Stimulated activated CD8-positive, alpha-beta memory T cell treated with anti-CD3 and anti-CD28 coated beads, Interleukin-7, amount 100 ng/mL, for 1 hour (primary cell): ENCODE measurements at places on chromosomes 12 and 14.

DNA sequence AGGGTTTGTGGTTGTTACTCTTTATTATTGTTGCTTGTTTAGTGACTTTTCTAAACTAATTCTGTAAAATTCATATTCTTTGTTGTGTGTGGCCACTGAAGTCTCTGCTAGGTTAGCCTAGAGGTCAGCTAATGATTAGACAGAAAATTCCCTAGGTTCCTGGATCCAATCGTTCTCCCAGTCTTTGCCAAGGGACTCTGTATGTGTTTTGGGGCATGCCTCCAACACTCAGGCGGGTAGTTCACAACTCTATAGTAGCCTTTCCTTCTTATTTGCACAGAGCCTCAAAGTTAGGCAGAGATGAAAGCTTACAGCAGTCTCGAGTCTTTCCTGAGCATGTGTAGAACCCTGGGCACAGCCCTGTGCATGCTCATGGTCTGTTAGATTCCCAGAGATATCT, 32.7 kb upstream of the RIN3 start:
- no peak for DNase-seq

GRCh38 chr14:102927878-102928411, 5.5 kb downstream of the AMN start:
- no peak for DNase-seq

- no peak for DNase-seq
Observed at GRCh38 chr12:128813883-128814282, 9.9 kb downstream of the SLC15A4 start.

GRCh38 chr14:102979406-102979805, 56.9 kb downstream of the AMN start:
- no peak for DNase-seq

DNA sequence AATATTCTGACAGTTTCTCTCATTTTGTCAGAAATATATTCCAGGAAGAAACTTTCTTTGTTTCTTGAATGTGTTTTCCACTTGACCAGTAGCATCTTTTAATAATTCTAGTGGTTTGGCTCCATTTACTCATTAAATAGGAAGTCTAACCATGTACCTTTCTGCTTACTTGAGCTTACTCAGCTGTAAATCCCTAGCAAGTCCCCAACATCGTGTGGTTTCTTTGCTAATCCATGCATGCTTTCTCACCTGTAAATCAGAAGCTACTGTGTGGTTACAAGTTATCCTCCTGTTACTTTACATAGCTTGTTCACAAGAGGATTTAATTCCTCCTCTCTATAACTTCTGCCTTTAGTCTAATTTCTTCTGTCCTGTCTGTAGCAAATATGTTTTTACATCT, 227.7 kb downstream of the FSCB start:
- DNase-seq = no peak

DNA sequence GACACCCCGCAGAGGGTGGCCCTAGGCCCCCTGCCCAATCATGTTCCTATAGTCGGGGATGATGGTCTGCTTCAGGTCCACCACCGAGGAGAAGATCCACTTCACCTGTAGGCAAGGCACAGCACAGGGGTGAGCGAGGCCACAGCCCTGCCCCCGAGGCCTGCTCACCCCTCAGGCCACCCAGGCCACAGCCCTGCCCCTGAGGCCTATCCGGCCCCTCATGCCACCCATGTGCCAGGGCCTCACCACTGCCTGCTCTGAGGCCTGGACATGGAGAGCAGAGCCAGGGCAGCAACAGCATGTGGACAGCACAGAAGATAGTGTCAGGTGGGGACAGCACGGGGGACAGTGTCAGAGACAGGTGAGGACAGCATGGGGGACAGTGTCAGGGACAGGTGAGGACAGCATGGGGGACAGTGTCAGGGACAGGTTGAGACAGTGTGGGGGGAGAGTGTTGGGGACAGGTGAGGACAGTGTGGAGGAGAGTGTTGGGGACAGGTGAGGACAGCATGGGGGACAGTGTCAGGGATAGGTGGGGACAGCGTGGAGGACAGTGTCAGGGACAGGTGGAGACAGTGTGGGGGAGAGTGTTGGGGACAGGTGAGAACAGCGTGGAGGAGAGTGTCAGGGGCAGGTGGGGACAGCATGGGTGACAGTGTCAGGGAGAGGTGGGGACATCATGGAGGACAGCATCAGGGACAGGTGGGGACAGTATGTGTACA, 239.7 kb downstream of the TMEM121 start:
- no peak for DNase-seq

DNA sequence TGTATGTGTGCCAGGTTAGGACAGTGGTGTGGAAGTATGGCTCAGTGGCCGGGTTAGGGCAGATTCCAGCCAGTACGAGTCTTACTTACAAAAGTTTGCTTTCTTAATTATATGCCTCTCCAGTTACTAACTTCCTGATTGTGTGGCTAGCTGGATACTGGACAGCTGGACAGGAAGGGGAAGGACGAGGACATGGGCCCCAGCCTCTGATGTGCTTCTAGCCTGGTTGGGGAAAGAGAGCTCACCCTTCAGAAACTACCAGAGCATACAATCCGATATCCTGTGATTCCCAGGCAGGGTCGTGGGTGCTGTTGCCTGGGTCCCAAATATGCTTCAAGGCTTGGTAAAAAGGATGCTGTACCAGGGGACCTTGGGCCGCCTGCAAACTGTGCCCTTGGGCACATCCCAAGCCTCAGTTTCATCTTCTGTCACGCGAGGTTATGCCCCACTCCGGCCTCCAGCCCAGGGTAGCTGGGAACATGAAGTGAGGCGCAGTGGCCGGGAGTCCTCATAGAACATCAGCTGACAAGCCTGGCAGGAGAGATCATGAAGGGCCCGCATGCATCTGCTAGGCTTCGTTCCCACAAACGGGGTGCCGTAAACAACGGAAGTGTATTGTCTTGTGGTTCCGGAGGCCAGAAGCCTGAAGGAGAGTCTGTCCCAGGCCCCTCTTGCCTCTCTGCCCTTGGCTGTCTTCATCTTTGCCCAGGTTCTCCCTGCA, 23.2 kb upstream of the RIN3 start:
- no peak for DNase-seq

DNA sequence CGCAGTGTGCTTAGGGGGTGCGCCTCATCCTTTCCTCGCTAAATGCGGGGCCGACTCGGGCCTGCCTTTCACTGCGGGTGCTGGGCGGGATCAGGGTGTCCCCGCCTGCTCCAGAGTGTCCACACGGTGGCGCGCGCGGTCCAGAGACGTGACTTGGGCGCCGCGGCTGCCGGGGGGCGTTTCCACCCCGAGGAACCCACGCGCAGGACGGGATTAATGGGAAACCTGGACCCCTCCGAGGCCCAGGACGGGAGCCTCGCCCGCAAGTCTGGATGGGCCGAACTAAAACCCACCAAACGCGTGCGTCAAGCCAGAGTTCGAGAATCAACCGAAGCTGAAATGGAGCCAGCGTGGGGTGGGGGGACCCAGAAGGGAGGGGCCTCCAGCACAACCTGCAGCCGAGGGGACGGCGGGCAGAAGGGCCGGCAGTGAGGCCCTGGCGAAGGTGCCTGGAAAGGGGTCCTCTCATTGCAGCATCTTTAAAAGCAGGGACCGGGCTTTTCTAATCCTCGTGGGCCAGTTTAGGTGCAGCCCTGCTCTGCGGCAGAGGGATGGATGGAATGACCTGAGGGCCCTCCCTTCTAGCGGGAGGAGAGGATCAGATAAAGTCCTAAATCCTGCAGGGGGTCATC, 93.3 kb downstream of the NINJ2 start:
- peak; percentile 73 for DNase-seq

DNA sequence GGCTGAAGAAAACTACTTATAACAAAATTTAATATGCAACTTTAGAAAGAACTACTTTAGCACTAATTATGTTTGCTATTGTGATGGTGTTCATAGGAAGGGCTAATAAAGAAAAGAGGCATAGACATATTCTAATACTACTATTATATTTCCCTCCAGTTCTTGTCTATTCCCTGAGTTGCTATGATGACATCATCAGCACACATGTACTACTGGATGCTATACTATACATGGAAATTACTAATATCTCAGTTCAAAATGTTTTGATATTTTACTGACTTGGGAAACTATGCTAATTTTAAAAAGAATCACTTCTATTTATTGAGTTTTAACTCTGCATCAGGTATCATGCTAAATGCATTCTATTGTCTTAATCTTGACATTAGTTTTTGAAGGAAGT, 101.6 kb downstream of the EPS8 start:
- DNase-seq = no peak

DNA sequence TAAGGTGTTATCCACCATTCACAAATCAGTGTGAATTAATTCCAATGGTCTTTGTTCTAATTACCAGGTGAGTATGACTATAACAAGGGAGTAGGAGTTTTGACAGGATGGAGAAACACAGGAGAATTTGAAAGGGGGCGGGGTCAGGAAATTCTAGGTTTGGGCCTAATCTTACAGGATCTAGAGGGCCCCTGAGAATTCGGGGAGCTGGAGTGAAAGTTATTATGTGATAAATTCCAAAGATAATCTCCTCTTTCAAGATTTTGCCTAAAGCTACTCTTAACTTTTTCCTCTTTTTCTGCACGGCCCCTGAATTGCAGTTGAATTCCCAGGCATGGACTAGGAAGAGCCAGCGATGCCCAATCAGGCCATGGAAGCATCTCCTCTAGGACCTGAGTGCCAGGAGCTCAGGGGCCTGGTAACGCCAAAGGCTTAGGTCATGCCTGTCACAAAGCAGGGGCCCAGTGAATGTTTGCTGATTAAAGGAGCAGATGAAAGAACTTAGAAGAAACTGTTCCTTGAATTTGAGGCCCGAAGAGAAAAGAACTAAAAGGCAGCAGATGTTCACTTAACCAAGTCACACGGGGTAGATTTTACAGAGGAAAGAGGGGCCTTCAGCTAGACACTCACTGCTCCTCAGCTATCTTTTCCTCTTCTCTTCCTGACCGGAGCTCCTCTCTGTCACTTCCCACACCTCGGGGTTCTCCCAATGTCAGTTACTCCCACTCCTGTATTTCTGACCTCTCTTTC, 195.5 kb downstream of the PPM1H start:
- no peak for DNase-seq

- no peak for DNase-seq
Observed at GRCh38 chr14:45798659-45799058, 545.7 kb upstream of the MIS18BP1 start.

GRCh38 chr12:32217354-32218310, 111.0 kb downstream of the BICD1 start:
- DNase-seq = no peak

DNA sequence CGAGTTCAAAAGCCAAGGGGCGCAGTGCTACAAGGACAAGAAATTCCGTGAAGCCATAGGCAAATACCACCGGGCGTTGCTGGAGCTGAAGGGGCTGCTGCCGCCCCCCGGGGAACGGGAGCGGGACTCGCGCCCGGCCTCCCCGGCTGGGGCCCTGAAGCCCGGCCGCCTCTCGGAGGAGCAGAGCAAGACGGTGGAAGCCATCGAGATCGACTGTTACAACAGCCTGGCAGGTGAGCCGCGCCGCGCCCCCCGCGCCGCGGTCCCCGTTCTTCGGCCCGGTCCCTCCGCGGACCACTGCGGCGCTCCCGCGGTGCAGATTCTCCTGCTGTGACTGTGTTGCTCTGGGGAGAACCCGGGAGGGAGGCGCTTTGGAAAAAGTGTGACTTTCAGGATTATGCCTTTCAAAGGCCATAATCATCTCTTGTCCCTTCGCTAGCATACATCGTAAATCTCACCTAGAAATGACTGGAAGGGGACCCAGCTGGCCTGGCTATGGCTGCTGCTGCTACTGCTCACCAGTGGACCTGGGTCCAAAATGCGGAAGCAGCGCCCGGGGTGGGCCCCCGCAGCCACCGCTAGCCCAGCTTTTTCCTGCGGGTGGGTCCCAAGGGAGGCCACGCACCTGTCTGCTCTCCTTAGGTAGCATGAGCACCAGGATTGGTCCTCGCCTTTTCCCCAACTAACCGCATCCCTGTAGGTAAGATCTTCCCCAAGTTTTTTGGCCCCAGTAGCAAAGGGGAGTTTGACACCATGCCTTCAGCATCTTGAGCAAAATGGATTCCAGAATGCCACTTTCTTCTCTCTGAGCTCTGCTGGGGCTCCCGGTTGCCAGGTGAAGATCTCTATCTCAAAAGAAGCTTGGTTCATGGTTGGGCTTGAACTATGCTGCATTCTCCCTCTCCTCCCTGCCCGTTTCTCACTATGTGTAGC, 853 bp downstream of the TTC9 start:
- DNase-seq = no peak

DNA sequence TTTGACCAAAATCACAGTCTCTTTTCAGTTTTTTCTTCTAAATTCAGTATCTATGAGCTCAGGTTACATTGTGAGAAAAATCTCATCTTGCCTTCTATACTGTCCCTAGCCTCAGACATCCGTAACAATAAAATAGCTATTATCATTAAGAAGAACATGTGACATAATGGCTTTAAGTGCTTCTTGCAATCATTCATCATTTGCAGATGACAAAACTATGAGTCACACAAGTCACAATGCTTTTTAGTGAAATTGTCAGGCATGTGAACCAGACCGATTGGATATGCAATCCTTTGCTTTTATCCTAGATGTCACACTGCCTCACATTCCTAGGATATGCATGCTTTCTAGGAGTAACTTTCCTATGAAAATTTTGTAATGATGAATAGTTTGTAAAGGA, 313.1 kb downstream of the SLC6A15 start:
- no peak for DNase-seq

- no peak for DNase-seq
Observed at GRCh38 chr12:53539526-53539925, 32.2 kb upstream of the NPFF start.

DNA sequence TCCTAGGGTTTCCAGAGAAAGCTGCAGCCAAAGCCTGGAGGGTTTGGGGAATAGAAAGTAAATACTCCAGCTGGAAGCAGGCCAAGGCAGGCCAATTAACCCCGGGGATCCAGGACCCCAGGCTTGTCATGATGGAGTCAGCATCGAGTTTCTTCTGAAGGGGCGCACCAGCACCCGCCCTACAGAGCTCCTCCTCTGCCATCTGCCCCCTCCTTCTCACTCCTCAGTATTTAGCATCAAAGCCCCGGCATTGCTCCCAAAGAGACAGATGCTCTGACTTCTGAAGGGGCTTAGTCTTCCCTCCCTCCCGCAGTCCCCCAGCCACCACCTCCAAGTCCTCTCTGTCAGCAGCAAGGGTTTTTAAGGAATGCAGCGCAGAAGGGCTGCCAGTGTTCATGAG, 285.1 kb upstream of the NOS1 start:
- no peak for DNase-seq

DNA sequence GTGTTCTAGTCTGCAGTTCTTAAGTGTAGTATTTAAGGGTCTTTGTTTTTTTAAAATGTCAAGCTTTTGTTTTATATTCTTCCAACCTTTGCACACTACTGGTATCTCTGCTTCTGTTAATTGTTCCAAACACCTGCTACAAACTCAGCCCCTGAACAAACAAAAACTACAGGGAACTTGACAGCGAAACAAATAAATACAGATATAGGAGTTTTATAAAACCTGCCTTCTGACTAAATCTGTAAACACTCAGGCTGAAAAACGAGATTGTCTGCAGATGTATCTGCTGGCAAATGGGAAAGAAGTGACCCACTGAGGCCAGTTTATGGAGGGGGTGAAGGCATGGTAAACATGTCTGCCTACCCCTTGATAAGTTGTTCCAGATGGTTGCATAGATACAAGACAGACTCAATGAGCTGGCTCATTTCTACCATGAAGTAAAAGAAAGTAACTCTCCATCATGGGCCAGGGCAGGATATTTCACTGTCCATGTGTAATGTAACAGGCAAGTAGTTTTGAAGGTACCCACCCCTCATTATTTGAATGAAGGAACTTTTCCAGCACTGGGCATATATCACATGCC, 75.6 kb downstream of the LMO3 start:
- no peak for DNase-seq
